ENCODE measurements at places on chromosomes 5 and 9.

DNA sequence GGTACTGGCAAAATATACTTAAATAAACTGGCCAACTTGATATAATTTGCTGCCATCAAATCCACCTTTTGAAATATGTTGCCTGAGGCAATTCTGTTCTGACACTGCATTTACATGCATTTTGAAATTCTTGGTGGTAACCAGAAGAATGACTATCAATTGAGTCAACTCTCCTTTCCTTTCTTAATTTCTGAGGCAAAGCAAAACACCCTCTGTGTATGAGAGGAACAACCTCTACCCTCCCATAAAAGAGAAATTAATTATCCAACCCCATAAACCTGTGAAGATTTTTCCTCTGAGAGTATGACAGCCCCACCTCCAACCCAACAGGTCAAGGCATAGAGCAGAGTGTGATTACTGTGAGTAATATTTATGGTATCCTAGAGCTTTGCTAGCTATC is 286.8 kb downstream of the NR2F1-AS1 start:
- DNase-seq: no peak

DNA sequence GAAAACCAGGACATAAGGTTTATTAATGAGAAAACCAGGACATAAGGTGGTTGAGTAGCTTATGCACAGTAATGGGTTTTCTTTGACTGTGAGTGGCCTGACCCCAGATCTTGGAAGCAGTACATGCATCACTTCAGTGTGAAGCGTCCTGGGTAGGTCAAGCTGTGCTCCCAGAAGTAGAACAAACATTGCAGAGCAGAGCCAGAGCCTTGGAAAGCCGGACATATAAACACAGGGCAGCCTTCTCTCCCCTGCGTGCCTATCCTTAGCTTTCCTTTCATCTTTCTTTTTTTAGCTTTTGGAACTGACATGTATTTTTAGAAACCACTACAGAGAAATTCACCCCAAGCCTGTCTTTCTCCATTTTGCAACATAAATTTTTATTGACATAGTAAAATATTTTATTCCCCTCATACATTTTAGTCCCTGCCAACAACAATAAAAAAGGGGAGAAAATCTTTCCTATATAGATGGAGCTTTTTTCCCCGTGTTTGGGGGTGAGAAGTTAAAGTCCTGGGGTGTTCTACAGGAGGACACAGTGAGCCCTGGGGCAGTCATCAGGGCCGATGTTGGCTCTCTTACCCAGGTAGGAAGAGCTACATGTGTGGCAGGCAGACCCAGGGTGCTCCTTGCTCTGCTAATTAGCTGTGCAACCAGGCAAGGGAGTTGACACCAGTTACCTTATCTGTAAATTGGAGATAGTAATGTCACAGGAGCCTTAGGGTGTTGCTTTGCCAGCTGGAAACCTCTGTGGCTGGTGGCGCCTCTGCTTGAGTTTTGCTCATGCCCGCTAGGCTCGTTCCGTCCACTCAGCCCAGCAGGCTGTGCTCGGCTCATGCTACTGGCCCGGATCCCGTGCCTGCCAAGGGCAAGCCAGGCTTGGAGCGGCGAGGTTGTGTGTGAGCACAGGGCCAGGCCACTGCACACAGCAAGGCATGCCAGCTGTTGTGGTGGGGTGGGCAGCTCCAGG is 389.6 kb downstream of the KDM4C start:
- no peak for DNase-seq

DNA sequence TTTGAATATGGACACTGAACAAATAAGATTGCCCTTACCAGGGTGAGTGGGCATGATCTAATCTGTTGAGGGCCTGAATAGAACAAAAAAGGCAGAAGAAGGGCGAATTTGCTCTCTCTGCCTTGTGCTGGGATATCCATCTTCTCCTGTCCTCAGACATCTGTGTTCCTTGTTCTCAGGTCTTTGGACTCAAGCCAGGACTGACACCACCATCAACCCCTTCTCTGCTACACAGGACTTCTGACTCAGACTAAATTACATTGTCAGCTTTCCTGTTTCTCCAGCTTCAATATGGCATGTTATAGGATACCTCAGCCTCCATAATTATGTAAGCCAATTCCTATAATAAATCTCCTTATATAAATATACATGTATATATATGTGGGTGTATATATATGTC is 40.8 kb upstream of the SLCO6A1 start:
- DNase-seq: no peak

- no peak for DNase-seq
These were observed 32.0 kb downstream of the PRRT1B start for GRCh38 chr9:131577005-131578000.

DNA sequence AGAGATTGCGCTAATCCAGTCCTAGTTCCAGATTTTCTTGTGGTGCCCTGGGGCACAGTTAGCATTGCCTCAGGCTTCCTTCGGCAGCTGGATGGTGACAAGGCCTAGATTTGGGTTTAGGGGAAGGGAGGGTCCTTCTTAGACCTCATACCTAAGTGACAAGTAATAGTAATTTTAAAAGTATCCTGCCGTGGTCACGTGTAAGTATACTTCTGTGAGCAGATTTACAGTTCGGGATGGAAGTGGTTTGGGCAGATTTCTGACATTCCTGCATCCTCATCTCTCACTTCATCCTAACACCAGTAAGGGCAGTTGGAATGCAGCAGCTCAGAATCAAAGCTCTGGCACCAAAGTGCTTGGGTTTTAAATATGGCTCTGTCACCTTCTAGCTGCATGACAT is 71.6 kb downstream of the LRRC70 start:
- DNase-seq: no peak

DNA sequence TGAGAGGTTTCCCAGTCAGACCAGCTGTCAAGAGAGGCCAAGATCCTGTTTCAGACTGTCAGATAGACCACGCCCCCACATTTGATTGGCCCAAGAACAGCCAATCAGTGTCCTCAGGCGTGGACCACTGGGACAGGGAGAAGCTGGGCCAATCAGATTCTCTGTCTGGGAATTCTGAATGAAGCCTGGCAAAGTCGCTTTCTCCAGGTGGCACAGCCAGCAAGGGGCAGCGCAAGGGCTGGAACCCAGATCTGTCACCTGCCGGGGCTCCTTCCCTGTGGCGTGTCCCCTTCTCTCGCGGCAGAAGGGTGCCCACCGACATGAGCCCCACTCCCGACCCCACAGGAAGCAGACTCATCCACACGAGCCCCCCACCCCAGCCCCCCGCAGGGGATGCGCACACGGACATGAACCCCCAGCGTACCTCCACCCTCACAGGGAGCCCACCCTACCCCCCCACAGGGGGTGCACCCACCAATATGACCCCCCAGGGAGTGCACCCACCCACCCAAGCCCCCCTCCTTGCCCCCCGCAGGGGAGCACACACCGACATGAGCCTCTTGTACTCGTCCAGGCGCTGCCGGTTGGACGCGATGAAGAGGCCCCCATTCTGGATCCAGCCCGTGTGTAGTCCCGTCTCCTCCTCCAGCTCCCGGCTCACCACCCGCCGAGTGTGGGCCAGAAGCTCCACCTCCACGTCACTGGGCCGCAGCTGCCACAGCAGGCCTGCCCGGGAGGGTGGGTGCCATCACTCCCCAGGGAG is 6.1 kb downstream of the SARDH start:
- no peak for DNase-seq

GRCh38 chr5:153158608-153159007 is 331.9 kb upstream of the GRIA1 start:
- DNase-seq: no peak
